ENCODE measurements at places on chromosomes 5 and 9.

DNA sequence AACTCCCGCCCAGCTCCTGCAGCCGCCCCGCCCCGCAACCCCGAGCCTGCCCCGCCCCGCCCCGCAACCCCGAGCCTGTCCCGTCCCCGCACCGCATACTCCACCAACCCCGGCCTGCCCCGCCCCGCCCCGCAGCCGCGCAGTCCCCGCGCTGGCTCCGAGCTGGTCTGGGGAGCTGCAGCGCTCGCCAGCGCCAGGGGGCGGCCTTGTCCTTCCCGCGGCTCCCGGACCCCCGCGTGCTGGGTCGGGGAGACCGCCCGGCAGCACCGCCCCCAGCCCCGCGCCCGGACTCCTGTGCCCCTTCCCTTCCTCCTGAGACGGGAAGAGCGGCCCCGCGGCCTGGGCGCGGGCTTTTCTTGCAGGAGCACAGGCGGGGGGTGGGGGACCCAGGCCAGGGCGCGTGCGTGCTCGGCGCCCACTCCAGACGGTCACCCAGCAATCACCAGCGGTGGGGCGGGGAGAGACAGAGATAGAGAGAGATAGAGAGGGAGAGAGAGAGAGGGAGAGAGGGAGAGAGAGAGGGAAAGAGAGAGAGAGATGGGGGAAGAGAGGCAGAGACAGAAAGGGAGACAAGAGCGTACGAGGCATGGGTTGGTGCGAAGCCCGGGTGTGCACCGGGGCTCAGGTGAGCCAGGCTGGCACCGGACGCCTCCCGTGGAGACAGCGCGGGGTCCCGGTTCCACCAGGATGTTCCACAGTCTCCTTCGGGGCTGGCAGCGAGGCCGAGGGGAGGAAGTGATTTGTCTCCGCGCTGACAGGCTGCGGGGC, 14.7 kb upstream of the TMEM250 start:
- DNase-seq: no peak

DNA sequence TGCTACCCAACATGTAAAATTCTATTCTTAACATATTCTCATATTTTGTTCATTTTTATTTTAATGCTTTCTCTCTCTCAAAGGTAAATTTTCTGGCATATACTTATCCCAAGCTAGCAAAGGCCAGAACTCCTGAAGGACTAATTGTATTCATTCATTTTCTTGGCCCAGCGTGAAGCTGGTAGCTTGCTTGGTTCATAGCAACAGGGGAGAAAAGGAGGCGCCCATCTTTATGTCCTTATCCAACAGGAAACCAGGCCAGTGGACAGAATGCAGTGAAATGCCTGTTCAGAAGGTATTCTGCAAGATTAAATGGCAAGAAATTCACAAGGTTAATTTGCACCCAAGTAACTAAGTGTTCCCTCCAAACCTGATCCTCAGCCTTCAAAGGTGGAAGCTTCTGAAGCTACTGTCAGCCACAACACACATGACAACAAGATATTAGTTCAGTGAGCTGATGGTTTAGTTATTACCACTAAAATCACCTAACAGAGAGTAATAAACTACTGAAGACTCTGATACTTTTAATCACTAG, 5.6 kb downstream of the EFNA5 start:
- no peak for DNase-seq

DNA sequence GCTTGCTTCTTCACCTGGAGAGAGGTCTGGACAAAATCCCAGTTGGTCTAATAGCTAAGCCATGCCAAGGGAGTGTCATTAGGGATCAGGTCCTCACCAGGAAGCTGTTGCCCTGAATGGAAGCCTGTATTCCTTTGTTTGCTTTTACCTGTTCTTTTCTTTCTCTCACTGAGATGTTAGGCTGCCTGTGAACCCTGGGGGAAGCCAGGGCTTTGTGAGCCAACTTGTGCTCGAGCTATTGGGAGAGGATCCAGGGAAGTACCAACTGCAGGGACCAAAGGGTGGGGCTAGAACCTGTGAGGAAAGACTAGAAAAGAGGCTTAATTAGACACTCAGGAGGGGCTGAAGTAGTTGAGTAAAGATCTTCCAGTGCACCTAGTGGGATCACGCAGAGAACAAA, 451.2 kb upstream of the TLE4 start:
- no peak for DNase-seq

DNA sequence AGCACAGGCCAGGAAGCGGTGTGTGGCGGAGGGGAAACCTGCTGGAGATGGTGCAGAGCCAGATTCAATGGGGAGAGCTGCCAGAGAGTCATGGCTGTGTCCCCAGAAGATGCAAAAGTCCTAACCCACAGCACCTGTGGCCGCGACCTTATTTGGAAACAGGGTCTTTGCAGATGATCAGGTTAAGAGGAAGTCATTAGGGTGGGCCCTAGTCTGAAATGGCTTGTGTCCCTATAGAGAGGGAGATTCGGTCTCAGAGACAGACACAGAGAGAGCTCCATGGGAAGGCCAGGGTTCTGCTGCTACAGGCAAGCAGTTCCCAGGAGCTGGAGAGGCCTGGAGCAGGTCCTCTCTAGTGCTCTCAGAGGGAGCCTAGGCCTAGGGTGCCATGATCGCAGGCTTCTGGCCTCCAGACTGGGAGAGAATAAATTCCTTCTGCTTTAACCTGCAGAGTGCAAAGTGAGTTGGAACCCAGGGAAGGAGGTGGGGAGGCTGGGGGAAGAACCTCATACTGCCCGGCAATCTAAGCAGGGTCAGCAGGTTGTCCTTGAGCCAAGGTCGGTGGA, 1.9 kb upstream of the LPCAT1 start:
- DNase-seq: no peak
